ENCODE measurements at places on chromosomes 4 and X.

GRCh38 chr4:69859140-69859685, 732 bp downstream of the SULT1E1 start:
- no peak for DNase-seq

GRCh38 chr4:704198-704891, 1.3 kb upstream of the PCGF3 start:
- no peak for DNase-seq

GRCh38 chr4:150598909-150599308, 17.0 kb downstream of the MAB21L2 start:
- no peak for DNase-seq

GRCh38 chrX:110108381-110108821, 105.5 kb downstream of the TMEM164 start:
- DNase-seq: no peak

DNA sequence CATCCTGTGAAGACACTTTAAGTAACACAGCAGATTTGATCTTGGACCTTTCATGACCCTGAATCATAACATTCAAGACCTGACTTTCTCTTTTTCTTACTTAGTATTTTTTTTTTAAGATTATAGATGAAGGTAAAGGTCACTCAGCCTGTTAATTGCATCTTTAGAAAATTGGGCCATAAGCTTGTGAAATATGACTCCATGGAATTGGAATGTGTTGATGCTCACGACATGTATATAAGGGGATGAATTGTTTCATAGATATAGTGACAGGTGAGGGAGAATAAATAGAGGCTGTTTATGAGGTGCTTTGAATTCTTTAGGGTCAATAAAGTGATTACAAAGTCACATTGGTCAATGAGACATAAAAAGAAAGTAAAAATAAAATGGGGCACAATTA, 27.7 kb upstream of the HS3ST1 start:
- DNase-seq: no peak

DNA sequence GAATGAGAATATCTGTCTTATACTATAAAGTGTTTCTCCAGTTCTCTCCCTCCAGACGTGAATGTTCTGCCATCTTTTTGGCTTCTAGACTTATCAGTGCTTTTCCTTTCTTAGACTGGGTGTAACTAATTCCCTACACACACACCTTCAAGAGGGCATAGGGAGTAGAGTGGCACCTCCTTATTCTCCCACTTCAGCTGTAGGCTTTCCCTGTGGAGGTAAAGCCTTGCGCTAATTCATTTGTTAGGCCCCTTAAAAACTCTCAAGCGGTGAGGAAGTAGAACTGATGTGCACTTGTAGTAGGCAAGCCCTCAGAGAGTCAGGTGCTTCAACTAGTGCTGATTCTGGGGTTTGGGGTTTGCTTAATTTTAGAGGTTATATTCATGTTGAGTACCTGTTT, 10.0 kb downstream of the KLHL2 start:
- DNase-seq: no peak

GRCh38 chr4:2937146-2937857, 25.9 kb downstream of the NOP14 start:
- DNase-seq: no peak

DNA sequence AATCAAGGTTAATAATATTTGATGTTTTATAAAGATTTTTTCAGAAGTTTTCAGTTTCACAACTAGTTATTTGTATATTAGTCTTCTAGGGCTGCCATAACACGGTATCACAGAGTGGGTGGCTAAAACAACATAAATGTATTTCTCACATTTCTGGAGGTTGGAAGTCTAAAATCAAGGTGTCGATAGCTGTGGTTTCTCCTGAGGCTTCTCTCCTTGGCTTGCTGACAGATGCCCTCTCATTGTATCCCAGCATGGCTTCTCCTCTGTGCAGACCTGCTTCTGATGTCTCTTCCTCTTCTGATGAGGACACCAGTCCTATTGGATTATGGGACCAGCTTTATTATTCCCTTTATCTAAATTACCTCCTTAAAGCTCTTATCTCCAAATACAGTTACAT, 1456.6 kb downstream of the STIM2 start:
- DNase-seq: no peak

DNA sequence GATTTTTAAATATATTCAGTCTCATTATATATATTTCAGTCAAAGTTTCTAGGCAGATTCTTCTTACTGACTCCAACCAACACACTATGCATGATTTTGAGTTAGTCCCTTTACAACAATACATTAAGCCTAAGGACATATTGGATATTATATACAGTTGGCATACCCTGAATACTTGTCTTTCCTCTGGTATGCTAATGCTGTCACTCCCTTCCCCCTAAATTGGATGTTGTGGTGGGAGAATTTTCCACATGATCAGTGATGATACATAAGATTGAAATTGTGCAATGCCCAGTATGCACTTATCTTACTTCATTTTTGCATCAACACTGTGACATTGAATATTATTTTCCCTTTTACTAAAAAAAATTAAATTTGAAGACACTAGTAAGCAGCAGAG, 935.2 kb downstream of the PCDH7 start:
- no peak for DNase-seq

- DNase-seq: no peak
Observed at GRCh38 chr4:121711263-121712000, 14.7 kb upstream of the ANXA5 start.

GRCh38 chr4:123404533-123404932, 7.9 kb downstream of the SPRY1 start:
- no peak for DNase-seq

GRCh38 chrX:72020788-72021187, 110.1 kb downstream of the NHSL2 start:
- no peak for DNase-seq

- DNase-seq: no peak
Observed at GRCh38 chrX:53223068-53223693, 1.8 kb downstream of the KDM5C start.
